Fibroblast of lung (primary cell): ENCODE measurements at places on chromosomes 2 and 18. TPM values are rescaled to one million over a fixed set of nuclear protein-coding genes. Genes with fewer than 3 reads are reported as not detected.

LOXHD1 gene
- total RNA-seq: not detected in 2 replicates

TRABD2A gene
- total RNA-seq: 10.8 and 14.4 TPM in 2 replicates

MGAT4A gene
- 0.17 and 0.26 TPM in 2 replicates for total RNA-seq

FSIP2 gene
- 0.26 and 1.7 TPM in 2 replicates for total RNA-seq

RBM44 gene
- 0.17 and 0.26 TPM in 2 replicates for total RNA-seq

AP1S3 gene
- 3.3 TPM in 2 replicates for total RNA-seq

ABCB11 gene
- not detected in 2 replicates for total RNA-seq

GKN1 gene
- total RNA-seq: not detected in 2 replicates
